ENCODE measurements at places on chromosomes 5 and 9.

DNA sequence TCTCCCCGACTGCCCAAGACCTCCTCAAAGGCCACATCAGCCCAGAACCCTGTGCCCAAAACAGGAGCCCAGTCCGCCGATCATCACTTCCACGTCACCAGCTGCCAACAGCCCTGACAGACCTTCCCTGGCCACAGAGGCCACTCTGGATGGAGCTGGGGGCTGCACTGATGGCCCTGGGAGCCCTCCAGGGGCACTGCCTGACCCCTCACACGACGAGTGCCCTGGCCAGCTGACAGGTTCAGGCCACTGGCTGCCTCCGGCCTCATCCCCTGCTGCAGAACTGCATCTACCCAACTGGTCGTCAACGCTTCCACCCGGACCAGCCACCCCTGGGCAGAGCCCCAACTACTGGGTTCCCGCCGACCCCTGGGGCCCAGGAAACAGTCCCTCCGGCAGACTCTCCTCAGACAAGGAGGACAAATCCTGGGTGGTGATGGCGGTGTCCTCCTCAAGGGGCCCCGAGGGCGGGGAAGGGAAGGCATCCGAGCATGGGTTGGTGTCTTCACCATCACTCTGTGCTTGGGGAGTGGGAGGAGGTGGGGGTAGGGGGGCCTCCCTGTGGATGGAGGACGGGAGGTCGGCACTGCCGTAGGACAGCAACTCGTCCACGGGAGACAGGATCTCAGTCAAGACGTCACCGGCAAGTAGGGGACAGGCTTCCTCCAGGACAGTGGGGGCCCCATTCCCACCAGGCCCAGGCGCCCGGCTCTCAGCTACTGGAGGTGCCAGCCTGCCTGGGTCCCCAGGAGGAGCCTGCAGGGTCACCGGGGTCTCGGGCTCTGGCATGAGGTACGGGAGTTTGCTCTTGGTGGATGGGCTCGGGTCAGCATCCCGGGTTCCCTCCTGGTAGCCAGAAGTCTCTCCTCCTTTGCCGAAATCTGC is 7.9 kb upstream of the QSOX2 start:
- no peaks in the 10 kb centered on the region for H3K36me3 ChIP-seq
- DNase-seq = peak; percentile 67
- H3K27ac ChIP-seq = no peak overlapping the region
- no peak overlapping the region for H3K4me3 ChIP-seq
- no peaks in the 10 kb centered on the region for H3K4me1 ChIP-seq

GRCh38 chr9:131258698-131259431 is 17.4 kb downstream of the FAM78A start:
- no peak overlapping the region for H3K4me3 ChIP-seq
- H3K27ac ChIP-seq = no peak overlapping the region
- peak; percentile 60 for DNase-seq
- peaks cover 29% of the 10 kb centered on the region for H3K4me1 ChIP-seq

GRCh38 chr5:111384220-111384619 is 128.1 kb downstream of the STARD4 start:
- DNase-seq = no peak
- H3K36me3 ChIP-seq = no peaks in the 10 kb centered on the region
- no peak overlapping the region for H3K27ac ChIP-seq
- no peak overlapping the region for H3K4me3 ChIP-seq
- H3K27me3 ChIP-seq = no peaks in the 10 kb centered on the region

- no peak overlapping the region for H3K4me3 ChIP-seq
- no peak overlapping the region for H3K27ac ChIP-seq
- peaks cover 2% of the 10 kb centered on the region for H3K27me3 ChIP-seq
- peak; percentile 71 for DNase-seq
- H3K4me1 ChIP-seq = no peaks in the 10 kb centered on the region
Observed at GRCh38 chr9:130897848-130898551, 1.4 kb upstream of the QRFP start.

GRCh38 chr5:171336521-171337209 is 27.6 kb downstream of the TLX3 start:
- no peaks in the 10 kb centered on the region for H3K36me3 ChIP-seq
- H3K4me3 ChIP-seq = peak overlapping the region; percentile 31
- DNase-seq = no peak
